Hippocampal formation (tissue), 2 donors: ENCODE measurements at places on chromosomes 6 and 20.

DNA sequence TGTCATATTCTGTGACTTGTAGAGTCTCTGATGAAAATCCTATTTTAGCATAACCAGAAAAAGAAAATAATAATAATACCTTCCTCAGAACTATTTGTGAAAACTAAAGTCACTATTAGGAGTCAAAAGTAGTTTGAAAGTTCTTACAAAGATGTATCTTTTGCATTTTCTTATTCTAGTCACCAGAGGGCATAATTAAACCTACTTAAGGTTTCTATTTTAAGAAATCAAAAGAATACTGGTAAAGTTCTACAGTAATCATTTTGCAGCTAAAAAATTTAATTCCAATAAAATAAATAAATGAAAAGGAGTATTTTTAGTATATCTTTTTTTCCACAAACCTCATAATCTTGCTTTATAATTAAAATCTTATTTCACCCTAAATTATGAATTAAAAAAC, 28.0 kb upstream of the MCM9 start:
- DNase-seq = no peak

DNA sequence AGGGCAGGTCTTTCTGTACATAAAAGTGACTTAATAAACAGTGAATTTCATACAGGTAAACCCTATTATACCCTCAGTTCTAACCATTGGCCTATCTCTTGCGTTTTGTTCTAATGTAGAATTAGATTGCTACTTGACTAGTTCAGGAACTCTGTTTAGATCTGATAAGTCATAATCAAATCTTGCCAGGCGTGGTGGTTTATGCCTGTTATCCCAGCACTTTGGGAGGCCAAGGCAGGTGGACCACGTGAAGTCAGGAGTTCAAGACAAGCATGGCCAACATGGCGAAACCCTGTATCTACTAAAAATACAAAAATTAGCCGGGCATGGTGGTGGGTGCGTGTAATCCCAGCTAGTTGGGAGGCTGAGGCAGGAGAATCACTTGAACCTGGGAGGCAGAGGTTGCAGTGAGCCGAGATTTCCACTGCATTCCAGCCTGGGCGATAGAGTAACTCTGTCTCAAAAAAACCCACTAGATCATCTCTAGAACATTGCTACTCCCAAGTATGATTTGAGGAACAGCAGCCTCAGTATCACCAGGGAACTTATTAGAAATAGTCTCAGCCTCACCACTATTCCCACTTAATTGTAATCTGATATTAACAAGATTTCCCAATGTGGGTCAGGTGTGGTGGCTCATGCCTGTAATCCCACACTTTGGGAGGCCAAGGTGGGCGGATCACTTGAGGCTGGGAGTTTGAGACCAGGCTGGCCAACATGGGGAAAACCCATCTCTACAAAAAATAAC, 12.2 kb downstream of the GTPBP2 start:
- DNase-seq = no peak

DNA sequence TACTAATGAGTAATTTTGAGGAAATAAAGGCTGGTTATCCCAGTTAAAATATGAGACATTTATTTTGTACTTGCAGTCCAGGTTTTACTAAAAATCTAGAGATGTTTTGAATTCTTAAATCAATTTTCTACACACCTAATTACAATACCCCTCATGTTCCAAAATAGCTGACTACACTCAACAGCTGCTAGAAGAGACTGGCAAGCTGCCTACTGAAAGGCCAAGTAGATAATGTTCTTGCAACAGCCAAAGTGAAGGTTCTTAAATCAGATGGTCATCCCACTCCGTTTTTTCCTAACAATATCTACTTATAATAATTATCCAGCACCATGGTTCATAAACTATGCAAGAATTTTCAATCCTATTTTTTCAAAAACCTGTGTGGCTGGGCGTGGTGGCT, 69.0 kb downstream of the DTNBP1 start:
- DNase-seq = no peak

- no peak for DNase-seq
Measured at GRCh38 chr6:35662999-35663398, 25.7 kb downstream of the FKBP5 start.

DNA sequence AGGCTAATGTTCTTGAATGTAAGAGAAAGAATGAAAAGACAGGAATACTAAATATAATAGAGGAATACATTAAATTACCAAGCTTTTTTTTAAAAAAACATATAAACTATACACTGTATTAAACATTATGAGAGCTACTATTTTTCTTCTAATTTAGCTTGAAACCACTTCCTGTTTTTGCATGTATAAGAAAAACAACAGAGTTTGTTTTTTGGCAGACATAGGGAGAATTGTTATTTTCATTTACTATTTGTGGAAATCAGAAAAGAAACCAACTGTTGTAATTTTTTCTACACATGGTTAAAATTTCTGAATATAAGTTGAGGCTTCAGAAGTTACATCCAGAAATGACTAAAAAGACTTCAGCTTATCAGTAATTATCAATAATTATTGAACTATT, 991.8 kb upstream of the GJE1 start:
- DNase-seq = no peak

DNA sequence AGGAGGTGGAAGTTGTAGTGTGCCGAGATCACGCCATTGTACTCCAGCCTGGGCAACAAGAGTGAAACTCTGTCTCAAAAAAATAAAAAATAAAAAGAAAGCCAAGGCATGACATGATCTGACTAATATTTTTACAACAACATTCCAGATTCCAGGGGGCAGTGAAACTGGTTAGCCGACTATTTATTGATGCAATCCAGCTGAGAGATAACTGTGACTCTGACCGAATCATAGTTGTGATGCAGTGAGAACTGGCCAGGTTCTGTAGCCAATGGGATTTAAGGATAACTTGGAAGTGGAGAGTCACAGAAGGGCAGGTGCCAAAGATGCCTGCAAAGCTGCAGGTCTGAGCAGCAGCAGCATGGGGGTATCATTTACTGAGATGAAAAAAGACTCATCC, 82.9 kb upstream of the TSHZ2 start:
- DNase-seq = no peak
